ENCODE measurements at places on chromosomes 4 and X.

- no peak for DNase-seq
Observed at GRCh38 chrX:39167791-39168190, 366.5 kb downstream of the MID1IP1 start.

GRCh38 chr4:135267148-135267865 lies 1065.7 kb upstream of the PABPC4L start:
- no peak for DNase-seq

GRCh38 chr4:38360201-38360600 lies 303.8 kb upstream of the KLF3 start:
- DNase-seq, result no peak

DNA sequence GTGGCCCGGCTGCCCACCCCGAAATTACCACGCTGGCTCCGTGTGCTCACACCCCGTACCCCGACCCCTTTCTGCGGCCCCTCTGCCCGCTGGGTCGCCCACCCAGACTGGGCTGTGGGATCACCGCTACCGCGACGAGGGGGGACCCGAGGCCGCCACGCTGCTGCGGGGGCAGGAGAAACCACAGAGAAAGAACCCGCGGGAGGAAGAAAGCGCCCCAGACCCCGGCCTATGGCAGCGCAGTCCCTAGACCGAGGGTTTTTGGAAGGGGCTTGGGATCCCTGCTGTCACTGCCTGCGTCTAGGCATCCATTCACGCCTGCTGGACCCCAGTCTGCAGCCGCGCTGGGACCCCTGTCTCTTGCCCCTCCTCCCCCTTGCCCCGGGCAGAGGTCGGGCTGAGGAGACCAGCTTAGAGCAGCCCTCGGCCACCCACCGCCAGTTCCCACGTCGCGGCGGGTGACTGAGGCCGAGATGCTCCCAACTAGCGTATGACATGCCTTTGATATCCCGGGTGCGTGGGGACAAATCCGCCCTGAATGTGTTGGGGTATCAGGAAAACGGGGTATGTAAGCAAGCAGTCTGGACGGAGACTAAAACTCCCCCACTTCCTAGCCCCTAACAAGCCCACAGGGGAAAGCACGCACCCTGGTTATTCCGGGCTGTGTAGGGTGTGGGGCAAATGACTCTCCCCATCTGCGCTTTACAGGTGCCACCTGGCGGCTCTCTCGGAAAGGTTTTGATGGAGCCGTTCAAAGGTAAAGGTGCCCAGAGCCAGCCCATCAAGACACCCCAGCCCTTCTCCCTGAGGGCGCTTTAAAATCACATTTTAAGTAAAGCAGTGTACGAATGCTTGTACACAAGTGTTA lies 862 bp upstream of the INPP4B start:
- DNase-seq, result peak; percentile 33

DNA sequence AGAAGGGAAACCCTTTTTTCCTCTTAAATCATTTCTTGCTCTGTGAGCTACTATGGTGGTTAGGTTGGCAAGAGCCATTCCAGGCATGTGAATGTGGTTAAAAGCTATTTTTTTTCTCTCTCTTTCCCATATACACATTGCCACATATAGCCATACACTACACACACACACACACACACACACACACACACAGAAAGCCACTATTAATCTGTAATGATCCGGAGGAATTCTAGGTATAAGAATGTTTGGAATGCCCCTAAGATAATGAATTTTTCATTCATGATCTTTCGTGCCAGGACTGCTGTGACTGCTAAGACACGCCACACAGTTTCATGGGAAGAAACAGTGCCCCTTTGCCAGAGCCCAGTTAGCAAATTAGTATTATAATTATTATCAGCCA lies 21.8 kb upstream of the TLL1 start:
- no peak for DNase-seq

DNA sequence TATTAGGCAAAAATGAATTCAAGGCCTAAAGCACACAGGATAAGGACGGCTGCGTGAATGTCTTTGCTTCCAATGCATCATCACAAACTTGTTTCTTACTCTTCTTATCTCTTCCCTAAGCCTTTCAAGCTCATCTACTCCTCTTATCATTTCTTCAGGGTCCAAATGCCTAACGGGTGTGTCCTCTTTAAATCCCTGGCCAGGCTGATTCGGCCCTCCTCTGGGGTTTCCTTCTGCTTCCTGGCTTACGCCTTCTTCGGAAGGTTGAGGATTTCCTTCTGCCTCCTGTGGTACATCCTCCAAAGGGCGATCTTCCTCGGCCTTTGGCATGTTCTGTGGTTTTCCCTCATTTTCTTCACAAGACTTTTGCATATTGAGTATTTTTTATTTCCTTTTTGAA lies 1.3 kb downstream of the TCEAL8 start:
- no peak for DNase-seq

GRCh38 chr4:74628852-74629620 lies 165.3 kb downstream of the BTC start:
- no peak for DNase-seq

GRCh38 chrX:134886002-134886596 lies 104.7 kb upstream of the SMIM10 start:
- no peak for DNase-seq

GRCh38 chr4:45453258-45453853 lies 670.5 kb downstream of the GABRG1 start:
- DNase-seq, result no peak

All from stimulated activated CD4-positive, alpha-beta T cell treated with anti-CD3 and anti-CD28 coated beads, Interleukin-1b, Interleukin-23, amount 100 ng/mL, for 1 hour (primary cell).